Left lung (tissue), 14 donors: ENCODE measurements at places on chromosomes 16 and 17.

GRCh38 chr17:28643983-28644786 is 773 bp downstream of the BLTP2 start:
- H3K4me3 ChIP-seq, result peak overlapping the region; percentile 86
- no peaks in the 10 kb centered on the region for H3K27me3 ChIP-seq
- peaks cover 58% of the 10 kb centered on the region for H3K36me3 ChIP-seq
- peaks cover 46% of the 10 kb centered on the region for H3K4me1 ChIP-seq
- DNase-seq, result no peak

- DNase-seq, result no peak
Observed at GRCh38 chr17:51407576-51407975, 147.2 kb downstream of the UTP18 start.

GRCh38 chr16:30472328-30472942 is at the start of gene ITGAL:
ITGAL (plus strand) TSS chr16:30472742; CDS start chr16:30472838, 96 bp downstream.
- peaks cover 7% of the 10 kb centered on the region for H3K36me3 ChIP-seq
- H3K4me1 ChIP-seq, result peaks cover 60% of the 10 kb centered on the region
- no peaks in the 10 kb centered on the region for H3K27me3 ChIP-seq

GRCh38 chr17:42212382-42212781 is 18.1 kb upstream of the GHDC start:
- no peak overlapping the region for H3K4me3 ChIP-seq
- H3K27ac ChIP-seq, result no peak overlapping the region
- H3K36me3 ChIP-seq, result no peaks in the 10 kb centered on the region
- H3K4me1 ChIP-seq, result no peaks in the 10 kb centered on the region
- DNase-seq, result no peak
- H3K27me3 ChIP-seq, result no peaks in the 10 kb centered on the region

GRCh38 chr17:60792250-60792898 is 114.7 kb downstream of the BCAS3 start:
- no peaks in the 10 kb centered on the region for H3K4me1 ChIP-seq
- no peaks in the 10 kb centered on the region for H3K27me3 ChIP-seq
- H3K36me3 ChIP-seq, result no peaks in the 10 kb centered on the region
- no peak overlapping the region for H3K27ac ChIP-seq
- no peak for DNase-seq

- no peak for DNase-seq
- H3K4me1 ChIP-seq, result no peaks in the 10 kb centered on the region
- no peaks in the 10 kb centered on the region for H3K36me3 ChIP-seq
- no peak overlapping the region for H3K27ac ChIP-seq
Observed at GRCh38 chr17:8542599-8543502, 87.7 kb downstream of the MYH10 start.

GRCh38 chr16:21302898-21303528 is 24.9 kb upstream of the CRYM start:
- no peak overlapping the region for H3K4me3 ChIP-seq
- H3K27ac ChIP-seq, result no peak overlapping the region
- peaks cover 5% of the 10 kb centered on the region for H3K27me3 ChIP-seq
- no peaks in the 10 kb centered on the region for H3K36me3 ChIP-seq
- peaks cover 13% of the 10 kb centered on the region for H3K4me1 ChIP-seq

GRCh38 chr17:65850486-65850885 is 289.0 kb upstream of the AXIN2 start:
- no peak for DNase-seq
- no peak overlapping the region for H3K4me3 ChIP-seq
- no peaks in the 10 kb centered on the region for H3K27me3 ChIP-seq
- no peaks in the 10 kb centered on the region for H3K36me3 ChIP-seq
- H3K27ac ChIP-seq, result no peak overlapping the region

DNA sequence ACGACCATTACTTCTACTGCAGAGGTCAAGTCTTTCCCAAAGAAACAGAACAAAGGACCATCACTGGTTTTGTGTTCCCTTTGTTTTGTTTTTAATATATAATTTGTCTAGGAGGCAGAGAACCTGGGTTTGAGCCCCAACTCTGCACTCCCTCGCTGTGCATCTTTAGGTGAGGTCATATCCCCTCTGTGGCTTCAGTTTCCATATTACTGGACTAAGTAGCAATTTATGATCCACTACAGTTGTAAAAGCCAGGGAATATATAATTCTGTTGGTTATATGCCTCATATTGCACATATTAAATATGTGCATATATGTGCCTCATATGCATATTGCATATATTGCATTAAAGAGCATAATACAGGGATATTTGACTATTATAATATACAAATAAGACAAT is 392.0 kb downstream of the GRIN2A start:
- no peak overlapping the region for H3K27ac ChIP-seq
- no peak for DNase-seq
- H3K36me3 ChIP-seq, result no peaks in the 10 kb centered on the region
- H3K27me3 ChIP-seq, result no peaks in the 10 kb centered on the region
- no peak overlapping the region for H3K4me3 ChIP-seq

- H3K4me1 ChIP-seq, result peaks cover 40% of the 10 kb centered on the region
- H3K4me3 ChIP-seq, result peak overlapping the region; percentile 52
- H3K36me3 ChIP-seq, result no peaks in the 10 kb centered on the region
- DNase-seq, result peak; percentile 84
- H3K27ac ChIP-seq, result peak overlapping the region; percentile 80
- peaks cover 46% of the 10 kb centered on the region for H3K27me3 ChIP-seq
Observed at GRCh38 chr17:29591737-29592608, 959 bp upstream of the ANKRD13B start.

DNA sequence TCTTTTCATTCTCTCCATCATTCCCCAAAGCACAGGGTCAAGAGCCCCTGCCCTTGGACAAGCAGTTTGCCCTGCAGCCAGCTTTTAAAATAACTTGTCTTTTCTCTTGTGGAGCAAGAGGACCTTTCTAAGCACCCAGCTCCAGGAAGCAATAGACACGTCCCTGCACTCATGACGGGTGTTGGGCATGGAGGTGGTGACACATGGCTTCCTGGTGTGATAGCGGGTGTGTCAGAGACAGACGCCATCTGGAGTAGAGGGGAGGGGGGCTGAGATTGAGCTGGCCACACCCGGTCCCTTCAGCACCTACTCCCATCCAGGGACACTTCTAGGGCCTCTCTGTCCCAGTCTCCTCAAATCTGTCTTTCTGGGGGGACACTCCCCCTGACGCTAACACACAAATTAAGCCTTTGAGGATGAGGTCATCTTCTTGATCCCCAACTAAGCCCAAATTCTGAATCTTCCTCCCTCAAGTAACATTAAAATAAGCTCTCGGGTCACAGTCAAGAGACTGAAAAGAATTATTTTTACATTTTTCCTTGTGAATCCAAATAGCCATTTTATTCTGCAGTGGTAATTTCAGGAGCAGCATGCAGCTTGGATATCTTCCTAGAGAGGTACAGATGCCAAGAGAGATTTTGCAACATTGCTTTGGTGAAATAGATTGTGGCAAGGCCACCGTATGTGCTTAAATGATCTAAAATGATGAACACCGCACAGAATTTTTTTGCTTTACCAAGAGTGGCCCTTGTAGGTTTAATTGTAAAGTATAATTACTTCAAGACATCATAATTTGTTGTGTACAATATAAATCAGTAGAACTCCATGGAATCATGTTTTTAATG is 216.6 kb upstream of the IRX3 start:
- H3K4me3 ChIP-seq, result no peak overlapping the region
- no peaks in the 10 kb centered on the region for H3K36me3 ChIP-seq
- no peak overlapping the region for H3K27ac ChIP-seq
- no peaks in the 10 kb centered on the region for H3K27me3 ChIP-seq

GRCh38 chr16:2771496-2772402 is 5.3 kb downstream of the ELOB start:
- H3K27me3 ChIP-seq, result no peaks in the 10 kb centered on the region
- H3K27ac ChIP-seq, result no peak overlapping the region
- no peak for DNase-seq

GRCh38 chr17:8018436-8018835 is 16.0 kb downstream of the GUCY2D start:
- no peaks in the 10 kb centered on the region for H3K27me3 ChIP-seq
- no peak overlapping the region for H3K4me3 ChIP-seq

- H3K36me3 ChIP-seq, result no peaks in the 10 kb centered on the region
- no peaks in the 10 kb centered on the region for H3K27me3 ChIP-seq
- H3K27ac ChIP-seq, result no peak overlapping the region
- H3K4me3 ChIP-seq, result no peak overlapping the region
- no peaks in the 10 kb centered on the region for H3K4me1 ChIP-seq
Observed at GRCh38 chr17:48804936-48805411, 12.1 kb downstream of the TTLL6 start.

DNA sequence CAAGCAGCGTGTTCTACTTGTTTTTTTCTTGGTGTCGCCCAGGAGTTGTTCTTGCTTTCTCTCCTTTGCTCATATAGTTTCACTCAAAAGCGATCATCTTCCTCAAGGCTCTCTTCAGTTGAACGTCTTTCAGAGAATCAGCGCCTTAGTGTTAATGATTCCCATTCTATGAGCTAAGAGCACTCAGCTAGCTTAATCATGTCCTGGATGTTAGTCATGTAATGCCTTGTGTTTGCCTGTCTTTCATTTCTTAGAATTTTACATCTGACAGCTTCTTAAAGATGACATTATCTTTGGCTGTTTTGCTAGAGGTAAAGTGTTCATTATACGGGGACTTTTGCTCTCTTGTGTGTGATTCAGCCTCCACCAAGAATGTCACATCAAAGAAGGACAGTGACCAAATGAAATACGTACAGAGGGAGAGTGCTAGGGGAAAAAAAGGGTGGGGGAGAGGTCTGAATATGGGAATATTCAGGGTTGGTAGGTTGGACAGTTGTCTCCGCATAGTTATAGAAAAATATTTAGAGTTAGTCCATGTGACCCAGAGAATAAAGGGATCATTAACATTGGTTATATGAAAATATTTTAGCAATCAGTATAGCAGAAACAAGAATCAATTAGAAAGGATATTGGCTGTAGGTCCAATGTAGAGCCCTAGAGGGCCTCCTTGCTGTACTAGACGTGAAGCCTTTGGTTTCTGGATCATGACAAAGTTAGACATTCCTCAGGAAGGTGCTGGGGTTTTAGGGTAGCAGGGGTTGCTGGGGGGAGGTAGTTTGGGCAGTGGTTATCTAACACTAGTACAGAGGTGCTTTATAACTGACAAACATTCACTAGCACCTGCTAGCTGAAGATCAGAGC is 31.9 kb upstream of the ANKFN1 start:
- no peaks in the 10 kb centered on the region for H3K36me3 ChIP-seq
- H3K4me1 ChIP-seq, result no peaks in the 10 kb centered on the region
- H3K27ac ChIP-seq, result no peak overlapping the region
- no peak for DNase-seq
- no peak overlapping the region for H3K4me3 ChIP-seq

DNA sequence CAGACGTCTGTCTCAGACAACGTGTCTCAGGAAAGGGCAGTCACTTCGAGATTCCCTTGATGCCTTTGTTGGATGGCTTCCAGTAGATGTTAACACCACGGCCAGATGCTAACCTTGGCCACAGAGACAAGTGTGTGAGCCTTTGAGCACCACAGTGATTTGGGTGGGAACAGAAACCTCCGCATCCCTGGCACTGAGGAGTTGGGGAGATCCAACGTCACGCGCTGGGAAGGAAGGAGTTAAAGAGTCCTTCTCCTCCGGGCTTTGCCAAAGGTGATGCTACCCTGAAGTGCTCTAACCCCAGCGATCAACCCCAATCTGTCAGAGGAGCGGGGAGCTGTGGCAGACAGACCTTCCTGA is 3.0 kb upstream of the ABR start:
- H3K36me3 ChIP-seq, result no peaks in the 10 kb centered on the region
- no peak overlapping the region for H3K27ac ChIP-seq
- DNase-seq, result no peak
- no peak overlapping the region for H3K4me3 ChIP-seq
- H3K27me3 ChIP-seq, result peaks cover 32% of the 10 kb centered on the region

GRCh38 chr17:63082273-63082861 is 116.3 kb downstream of the TANC2 start:
- no peak overlapping the region for H3K27ac ChIP-seq
- H3K36me3 ChIP-seq, result no peaks in the 10 kb centered on the region
- no peaks in the 10 kb centered on the region for H3K4me1 ChIP-seq
- peak; percentile 9 for DNase-seq
- H3K4me3 ChIP-seq, result no peak overlapping the region

DNA sequence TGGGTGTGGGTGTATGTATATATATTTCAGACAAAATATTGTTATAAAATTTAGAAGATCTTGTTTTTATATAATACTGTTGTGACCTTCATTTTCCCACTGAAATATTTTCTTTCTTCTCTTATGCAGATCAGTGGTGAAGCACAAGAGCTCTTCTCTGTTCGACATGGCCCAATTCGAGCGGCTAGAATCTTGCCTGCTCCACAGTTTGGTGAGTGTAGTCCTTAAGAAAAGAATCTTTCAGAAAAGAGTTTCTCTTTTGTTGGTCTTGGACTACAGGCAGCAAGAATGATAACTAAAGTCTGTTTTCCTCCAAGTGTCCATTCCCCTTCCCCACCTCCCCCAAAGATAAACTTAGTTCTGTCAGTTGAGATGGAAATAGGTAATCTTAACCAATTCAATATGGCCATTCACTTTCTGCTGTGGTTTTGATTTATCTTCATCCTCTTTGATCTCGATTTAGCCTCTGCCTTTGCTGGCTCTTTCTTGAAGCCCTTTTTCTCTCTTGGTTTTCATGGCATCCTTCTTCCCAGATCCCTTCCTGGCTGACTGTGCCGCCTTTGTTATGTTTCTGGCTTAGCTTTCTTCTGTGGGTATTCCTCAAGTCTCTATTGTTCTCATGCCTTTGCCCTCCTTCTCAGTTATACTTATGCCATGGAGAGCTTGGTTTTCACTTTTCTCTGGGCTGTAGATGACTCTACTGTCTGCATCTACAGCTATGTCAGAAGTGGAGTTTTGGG is 69.6 kb downstream of the BCAS3 start:
- H3K4me3 ChIP-seq, result no peak overlapping the region
- H3K27me3 ChIP-seq, result no peaks in the 10 kb centered on the region
- no peak for DNase-seq
- no peak overlapping the region for H3K27ac ChIP-seq
- H3K4me1 ChIP-seq, result peaks cover 9% of the 10 kb centered on the region

DNA sequence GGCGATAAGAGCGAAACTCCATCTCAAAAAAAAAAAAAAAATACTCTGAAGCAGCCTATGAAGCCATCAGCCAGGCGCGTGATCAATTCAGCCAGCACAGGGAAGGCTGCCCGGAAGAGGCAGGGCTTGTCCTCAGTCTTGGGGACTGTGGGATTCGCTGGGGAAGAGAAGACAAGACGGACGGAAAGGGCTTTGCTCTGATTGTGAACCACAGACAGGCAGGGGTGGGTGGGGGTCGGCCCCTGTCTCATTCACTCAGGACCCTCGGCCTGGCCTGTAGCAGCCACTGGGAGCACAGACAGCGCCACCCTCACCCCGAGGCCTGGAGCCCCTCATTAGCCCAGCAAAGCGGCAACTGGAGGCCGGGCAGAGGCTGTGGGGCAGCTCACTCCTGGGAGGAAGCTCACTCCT is 37.2 kb downstream of the ABR start:
- no peak overlapping the region for H3K27ac ChIP-seq
- no peaks in the 10 kb centered on the region for H3K27me3 ChIP-seq
- no peak for DNase-seq
- H3K36me3 ChIP-seq, result no peaks in the 10 kb centered on the region
- H3K4me1 ChIP-seq, result no peaks in the 10 kb centered on the region

DNA sequence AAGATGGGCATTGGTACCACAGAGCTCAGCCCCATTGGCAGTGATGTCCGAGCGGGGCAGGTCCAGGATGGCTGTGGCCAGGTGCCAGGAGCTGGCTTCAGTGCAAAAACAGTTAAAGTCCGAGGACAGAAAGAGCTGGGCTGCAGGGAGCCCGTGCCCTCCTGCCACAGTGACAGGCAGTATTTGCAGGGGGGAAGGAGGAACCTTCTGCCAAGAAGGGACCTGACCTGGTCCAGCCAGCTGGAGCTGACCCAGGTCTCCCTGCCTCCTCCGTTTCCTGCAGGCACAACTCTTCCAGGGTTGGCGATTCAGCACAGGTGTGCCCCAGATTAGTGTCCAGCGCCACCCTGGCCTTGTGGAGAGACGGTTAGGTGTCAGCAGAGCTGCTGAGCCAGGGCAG is 199.0 kb downstream of the ENGASE start:
- H3K4me3 ChIP-seq, result no peak overlapping the region
- H3K36me3 ChIP-seq, result no peaks in the 10 kb centered on the region
- peaks cover 76% of the 10 kb centered on the region for H3K27me3 ChIP-seq
- H3K27ac ChIP-seq, result no peak overlapping the region
